ENCODE measurements at places on chromosomes 2 and 18.
A peak's percentile ranks its signal among the peaks of the same experiment; 100 is the strongest.

DNA sequence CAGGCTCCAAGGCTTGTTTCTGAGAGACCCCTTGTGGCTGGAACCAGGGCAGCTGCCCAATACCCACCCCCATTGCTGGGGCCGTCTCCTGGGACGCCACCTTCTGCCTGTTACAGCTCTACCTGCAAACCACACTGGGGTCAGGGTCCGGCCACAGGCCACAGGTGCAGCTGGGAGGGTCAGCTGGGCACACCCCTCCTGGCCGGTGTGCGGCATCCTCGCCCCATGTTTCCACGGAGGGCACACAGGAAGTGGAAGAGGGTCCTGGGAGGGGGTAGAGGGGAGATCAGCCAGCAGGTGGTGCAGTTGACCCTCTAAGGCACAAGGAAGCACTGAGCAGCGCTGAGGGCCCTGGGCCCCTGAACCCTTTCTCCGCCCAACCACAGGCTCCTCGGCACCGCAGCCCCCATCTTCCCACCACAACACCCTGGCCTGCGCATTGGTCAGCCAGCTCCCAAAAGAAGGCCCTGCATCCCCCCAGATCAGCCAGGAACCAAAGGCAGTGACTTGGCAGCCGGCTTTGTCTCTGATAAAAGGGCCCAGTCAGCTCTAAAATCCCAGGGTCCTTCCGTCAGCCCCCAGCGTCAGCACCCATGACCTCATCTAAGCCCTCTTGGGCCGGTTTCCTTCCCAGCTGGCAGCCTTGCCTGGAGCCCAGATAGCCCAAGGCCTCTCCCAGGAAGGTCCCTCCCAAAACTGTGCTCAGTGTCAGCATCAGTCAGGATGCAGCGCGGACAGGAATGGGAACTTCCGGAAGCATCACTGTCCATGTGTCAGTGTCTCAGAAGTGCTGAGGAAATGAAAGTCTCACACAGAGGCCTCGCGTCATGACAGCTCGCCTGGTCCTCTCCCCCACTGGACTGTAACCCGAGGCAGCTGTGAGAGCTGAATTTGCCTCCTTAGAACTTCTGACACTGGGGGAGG, 1.7 kb downstream of the ERFE start:
- DNase-seq = no peak

DNA sequence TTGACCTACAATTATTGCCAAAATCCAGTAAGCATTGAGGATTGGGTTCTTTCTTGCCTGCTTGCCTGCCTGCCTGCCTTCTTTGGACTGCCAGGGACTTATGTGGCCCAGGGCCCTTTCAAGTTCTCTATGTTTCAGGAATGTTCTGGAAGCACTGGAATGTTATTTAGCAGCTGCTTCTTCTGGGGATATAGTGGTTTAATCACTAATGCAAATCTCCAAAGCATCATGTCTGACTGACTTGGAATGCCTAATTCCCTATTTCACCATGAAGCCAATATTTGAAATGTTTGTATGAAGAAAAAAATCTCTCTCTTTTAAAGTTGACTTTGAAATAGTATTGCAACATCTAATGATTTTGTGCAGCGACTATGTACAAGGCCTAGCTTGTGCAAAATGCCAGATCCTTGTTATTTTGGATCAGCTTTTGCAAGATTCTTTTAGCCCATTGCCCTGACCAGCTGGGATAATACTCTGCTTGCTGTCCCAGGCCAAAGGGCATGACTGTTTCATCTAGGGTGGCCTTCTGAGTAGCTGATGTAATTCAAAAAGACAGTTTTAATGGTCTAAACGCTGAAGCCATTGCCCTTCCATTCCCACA, 204.6 kb downstream of the RND3 start:
- no peak for DNase-seq

- DNase-seq = no peak
Measured at GRCh38 chr2:7045601-7046590, 128.7 kb downstream of the RNF144A start.

DNA sequence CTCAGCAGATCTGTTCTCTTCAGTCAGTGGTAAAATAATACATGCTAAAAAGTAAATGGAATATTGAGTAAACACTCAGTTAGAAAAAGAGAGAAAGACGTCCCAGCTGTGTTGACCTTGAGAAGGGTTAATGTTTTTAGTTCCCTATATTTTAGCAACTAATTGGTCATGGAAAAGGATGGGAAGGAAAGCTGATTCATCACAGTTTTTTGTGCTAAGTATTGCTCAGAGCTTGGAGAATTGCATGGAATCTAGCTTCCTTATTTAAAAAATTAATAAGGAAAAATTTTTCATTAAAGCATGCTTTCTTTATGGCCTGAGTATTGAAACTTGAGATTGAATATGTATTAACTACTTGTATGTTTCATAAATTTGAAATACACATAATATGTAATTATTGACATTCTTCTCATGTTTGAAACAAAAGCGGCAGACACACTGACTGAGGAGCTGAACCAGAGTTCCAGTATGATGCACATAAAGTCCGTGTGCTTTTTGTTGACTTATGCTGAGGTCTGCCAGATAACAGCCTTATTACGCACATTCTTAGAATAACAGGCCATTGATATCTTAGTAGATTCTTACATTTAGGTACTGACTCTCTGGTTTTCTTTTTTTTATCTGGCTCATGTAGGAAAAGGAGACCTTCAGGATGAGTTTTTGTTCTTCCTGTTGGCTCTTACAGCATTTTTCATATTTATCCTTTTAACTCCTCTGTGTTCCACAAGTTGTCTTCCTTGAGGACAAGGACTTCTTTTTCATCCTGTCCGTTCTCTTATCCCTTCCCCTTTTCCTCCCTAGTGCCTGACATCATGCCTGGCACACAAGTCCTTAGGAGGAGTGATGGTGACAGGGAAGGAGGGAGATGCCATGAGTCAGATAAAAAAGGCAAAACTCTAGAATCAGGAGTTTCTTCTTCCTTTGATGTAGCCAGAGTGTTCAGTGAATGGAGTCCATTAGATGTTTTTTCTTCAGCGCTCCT, 194.1 kb downstream of the PTPRM start:
- DNase-seq = no peak

GRCh38 chr2:105537466-105537865, 138.6 kb upstream of the FHL2 start:
- no peak for DNase-seq

DNA sequence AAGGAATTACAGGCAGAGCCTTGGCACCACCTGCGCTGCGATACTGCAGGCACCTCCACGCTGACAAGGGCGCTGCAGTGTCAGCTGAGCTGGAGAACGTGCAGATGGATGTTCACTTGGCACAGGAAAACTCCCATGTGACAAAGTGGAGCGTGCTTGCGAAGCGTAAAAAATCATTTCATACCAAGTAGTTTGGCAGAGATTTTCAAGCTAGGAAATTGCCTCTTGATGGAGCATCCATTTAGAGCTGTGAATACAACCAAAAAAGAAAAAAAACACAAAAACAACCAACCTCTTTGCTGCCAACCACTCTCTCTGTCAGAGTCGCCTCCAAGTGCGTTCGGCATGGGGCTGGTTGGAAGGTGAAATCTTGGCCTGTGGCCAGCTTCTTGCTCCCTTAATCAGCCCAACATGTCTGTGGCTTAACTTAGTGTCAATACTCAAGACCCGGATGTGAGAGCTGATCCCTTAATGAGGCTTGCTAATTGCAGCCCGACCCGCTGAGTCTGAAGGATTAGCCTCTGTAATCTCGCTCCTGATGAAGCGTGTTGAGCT, 38.1 kb downstream of the ACOXL start:
- DNase-seq = no peak

- DNase-seq = no peak
Measured at GRCh38 chr2:149169656-149170055, 131.2 kb downstream of the LYPD6B start.

DNA sequence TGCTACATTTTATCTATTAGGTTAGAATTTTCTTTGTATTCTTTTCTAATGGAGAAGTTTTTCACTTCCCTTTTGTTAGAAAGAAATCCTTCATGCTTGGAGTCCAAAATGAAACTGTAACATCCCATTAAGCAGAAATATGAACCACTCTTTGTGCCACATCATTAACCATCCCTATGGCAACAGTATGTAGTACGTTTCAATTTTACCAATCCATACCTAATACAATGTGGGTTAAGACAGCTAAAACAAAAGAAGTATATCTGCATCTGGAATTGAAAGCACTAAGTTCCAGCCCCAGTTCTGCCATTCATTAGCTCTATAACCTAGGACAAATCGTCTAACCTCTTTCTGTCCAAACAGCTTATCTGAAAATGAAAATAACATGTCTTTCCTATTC, 409.2 kb upstream of the SPHKAP start:
- DNase-seq = no peak

- DNase-seq = no peak
Measured at GRCh38 chr2:106189764-106190468, 4.2 kb downstream of the UXS1 start.

- no peak for DNase-seq
Measured at GRCh38 chr2:205936446-205936845, 149.5 kb downstream of the INO80D start.

- DNase-seq = no peak
Measured at GRCh38 chr18:8474661-8475060, 134.6 kb upstream of the RAB12 start.

DNA sequence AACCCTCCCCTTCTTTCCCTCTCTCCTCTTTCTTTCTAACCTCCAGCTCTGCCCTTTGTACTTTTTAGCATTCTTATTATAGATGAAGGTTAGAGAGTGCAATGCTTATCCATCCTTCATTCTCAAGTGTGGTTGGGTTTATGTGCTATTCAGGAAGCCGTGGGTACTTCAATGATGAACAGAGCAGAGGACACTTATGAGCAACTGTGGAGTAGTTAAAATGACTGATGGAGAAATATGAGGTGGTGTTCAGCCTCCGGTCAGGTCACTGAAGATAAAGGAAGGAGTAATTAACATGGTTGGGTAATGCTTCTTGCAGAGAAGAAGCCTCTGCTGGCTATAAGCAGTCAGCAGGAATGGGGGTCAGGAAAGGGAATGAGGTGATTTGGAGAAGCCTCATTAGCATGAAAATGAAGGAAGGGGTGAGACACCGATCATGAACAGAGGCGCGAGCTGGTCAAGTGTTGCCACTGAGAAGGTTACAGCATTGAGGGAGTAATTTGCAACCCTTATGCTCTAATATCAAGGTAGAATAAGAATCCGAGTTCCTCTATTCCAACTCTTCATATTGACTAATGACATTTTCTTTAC, 174.7 kb downstream of the LPIN1 start:
- no peak for DNase-seq

GRCh38 chr2:56128235-56128634, 55.6 kb upstream of the CCDC85A start:
- DNase-seq = no peak

- DNase-seq = no peak
Measured at GRCh38 chr2:85850451-85850850, 38.3 kb downstream of the ST3GAL5 start.

DNA sequence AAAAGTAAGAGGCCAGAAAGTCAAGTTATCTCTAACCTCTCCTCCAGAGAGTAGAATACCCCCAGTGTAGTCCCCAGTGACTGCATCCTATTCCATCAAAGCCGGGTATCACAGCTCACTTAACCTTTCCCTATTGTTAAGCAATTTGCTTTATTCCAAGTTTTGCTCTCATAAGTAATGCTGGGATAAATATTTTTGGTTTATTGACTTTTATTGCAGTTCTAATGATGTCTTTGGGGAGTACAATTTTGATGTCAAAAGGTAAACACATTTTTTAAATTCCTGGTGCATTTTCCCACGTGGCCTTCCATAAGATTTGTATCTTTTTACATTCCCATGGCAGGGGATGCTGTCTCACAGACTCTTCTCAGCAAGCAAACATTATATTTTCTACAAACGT, 43.3 kb downstream of the CMPK2 start:
- DNase-seq = no peak

DNA sequence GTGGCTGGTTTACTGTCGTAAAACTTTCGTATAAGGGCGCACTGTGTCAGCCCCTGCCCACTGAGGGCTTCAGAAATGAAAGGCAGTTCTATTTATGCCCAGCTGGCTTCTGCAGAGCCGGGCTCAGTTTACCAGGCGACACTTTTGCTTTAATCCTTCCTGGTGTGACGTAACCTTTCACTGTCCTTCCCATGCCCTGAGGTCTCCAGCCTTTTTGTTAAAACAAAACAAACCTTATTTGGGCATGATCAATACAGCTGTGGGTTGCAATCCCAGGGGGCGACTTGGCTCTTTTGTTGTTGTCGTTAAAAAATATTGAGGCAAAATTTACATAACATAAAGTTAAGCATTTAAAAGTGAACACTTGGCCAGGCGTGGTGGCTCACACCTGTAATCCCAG, 85.3 kb downstream of the AGAP1 start:
- no peak for DNase-seq

DNA sequence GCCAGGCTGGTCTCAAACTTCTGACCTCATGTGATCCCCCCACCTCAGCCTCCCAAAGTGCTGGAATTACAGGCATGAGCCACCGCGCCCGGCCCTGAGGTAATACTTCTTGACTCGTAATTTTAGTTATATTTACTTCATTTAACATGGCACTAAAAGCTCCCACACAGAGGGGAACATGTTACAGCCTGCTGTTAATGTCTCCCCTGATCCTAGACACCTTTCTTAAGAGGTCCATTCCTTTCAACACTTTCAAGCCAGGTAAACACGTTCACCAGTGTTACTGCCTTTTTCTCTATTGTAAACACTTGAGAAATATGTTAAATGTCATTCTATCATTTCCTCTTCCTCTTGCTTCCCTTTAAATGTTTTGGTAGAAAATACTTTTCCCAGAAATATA, 161.4 kb downstream of the METTL4 start:
- no peak for DNase-seq

GRCh38 chr2:30713698-30714097, 93.5 kb downstream of the CAPN13 start:
- DNase-seq = no peak

DNA sequence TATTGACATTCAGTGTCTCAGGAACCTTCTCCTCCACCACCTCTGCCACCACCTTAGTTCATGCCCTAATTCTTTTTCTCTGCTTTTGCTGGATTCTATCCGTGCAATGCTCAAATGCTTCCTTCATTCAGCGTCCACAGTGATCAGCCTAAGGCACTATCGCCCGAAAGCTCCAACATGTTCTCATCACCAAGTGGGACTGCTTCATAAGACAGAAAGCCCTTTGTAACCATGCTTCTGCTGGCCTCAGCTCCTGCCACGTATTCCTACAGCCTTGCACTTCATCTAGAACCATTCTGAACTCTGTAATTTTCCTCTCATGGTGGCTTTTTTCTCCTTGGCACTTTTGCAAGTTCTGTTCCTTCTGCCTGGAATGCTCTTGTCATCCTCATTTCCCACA, 222.9 kb downstream of the HNMT start:
- no peak for DNase-seq

- peak; percentile 12 for DNase-seq
Measured at GRCh38 chr2:234288974-234289455, 207.9 kb downstream of the ARL4C start.

GRCh38 chr2:134333646-134334189, 79.8 kb downstream of the MGAT5 start:
- DNase-seq = no peak

GRCh38 chr18:26293982-26294381, 67.7 kb downstream of the TAF4B start:
- no peak for DNase-seq

GRCh38 chr2:118530976-118531375, 316.5 kb downstream of the EN1 start:
- DNase-seq = no peak
